ENCODE measurements at places on chromosomes 6 and 20.

DNA sequence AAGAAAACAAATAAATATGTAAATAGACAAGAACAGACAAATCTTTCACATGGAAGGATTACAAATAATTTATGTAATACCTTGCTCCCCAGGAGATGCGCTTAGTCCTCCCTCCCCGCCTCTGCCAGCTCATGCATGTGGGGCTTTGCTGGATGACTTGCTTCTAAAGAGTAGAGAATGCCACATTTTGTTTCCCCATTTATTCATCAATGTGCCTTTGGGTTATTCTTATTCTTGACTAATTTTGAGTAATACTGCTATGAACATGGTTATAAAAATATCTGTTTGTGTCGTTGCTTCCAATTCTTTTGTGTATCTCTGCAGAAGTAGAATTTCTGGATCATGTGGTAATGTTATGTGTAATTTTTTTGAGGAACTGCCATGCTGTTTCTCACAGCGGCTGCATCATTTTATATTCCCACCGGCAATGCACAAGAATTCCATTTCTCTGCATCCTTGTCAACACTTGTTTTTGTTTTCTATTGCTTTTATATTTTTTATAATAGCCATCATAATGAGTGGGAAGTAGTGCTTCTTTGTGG, 23.8 kb upstream of the DUSP22 start:
- no peak for DNase-seq

- DNase-seq = no peak
Measured at GRCh38 chr6:63910863-63911551, 275.4 kb downstream of the PHF3 start.

- DNase-seq = no peak
Measured at GRCh38 chr6:158464483-158464882, 95.4 kb upstream of the TMEM181 start.

- DNase-seq = no peak
Measured at GRCh38 chr6:1267057-1267732, 44.7 kb upstream of the FOXQ1 start.

- DNase-seq = no peak
Measured at GRCh38 chr20:47360297-47361056, 4.0 kb upstream of the ZMYND8 start.

- DNase-seq = no peak
Measured at GRCh38 chr6:168849459-168849858, 404.2 kb downstream of the THBS2 start.
